ENCODE measurements at places on chromosomes 7 and 10.

- no peak for DNase-seq
- H3K4me1 ChIP-seq, result no peaks in the 10 kb centered on the region
- H3K4me3 ChIP-seq, result no peak overlapping the region
- no peaks in the 10 kb centered on the region for H3K27me3 ChIP-seq
- H3K27ac ChIP-seq, result no peak overlapping the region
These were observed 27.9 kb downstream of the RALA start for GRCh38 chr7:39651265-39651664.

GRCh38 chr7:44693641-44694313 lies 54.9 kb upstream of the ZMIZ2 start:
- no peak overlapping the region for H3K27ac ChIP-seq
- H3K36me3 ChIP-seq, result peaks cover 7% of the 10 kb centered on the region
- no peaks in the 10 kb centered on the region for H3K27me3 ChIP-seq
- no peak for DNase-seq

DNA sequence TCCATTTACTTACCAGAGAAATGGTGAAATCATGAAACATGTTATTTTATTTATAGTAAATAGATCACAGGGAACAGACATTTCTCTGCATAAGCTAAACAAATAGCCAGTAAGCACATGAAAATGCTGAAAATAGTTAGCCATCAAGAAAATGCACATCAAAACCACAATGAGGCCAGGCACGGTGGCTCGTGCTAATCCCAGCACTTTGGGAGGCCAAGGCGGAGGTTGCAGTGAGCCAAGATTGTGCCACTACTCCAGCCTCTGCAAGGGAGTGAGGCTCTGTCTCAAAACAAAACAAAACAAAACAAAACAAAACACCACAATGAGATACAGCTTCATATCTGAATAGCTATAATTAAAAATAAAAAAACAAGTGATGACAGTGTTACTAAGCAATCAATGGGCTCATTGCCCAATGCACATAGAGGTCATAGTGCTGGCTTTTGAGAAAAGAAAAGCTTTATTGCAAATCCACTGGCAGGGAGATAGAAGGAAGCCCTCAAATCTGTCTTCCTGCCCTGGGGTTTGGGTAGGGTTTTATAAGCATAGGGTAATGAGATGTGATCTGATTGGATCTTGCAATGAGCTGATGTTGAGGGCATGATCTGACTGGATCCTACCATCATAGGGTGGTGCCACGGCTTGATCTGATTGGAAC lies 16.2 kb downstream of the CSTF2T start:
- H3K4me3 ChIP-seq, result no peak overlapping the region
- no peak for DNase-seq
- no peak overlapping the region for H3K27ac ChIP-seq
- no peaks in the 10 kb centered on the region for H3K27me3 ChIP-seq

DNA sequence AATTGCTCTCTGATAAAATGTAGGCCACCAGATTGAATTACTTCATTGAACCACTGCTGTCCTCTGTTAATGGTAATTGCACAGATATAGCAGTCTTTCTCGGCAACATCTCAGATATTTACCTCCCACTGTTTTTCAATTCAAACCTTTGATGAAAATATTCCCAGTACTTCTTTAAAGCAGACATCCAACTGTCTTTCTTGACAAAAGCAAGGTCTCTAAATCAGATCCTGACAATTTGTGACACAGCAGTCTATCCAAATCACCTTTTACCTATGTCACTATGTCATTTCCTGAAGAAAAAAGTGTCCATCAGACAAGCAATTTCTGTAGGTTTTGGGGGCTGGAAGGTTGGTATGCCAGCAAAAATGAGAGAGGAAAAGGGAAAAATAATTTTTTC lies 555.7 kb downstream of the AUTS2 start:
- H3K27me3 ChIP-seq, result no peaks in the 10 kb centered on the region
- no peak for DNase-seq
- no peak overlapping the region for H3K4me3 ChIP-seq
- no peak overlapping the region for H3K27ac ChIP-seq

- H3K27me3 ChIP-seq, result no peaks in the 10 kb centered on the region
- no peaks in the 10 kb centered on the region for H3K4me1 ChIP-seq
- no peak overlapping the region for H3K27ac ChIP-seq
- no peak overlapping the region for H3K4me3 ChIP-seq
- no peaks in the 10 kb centered on the region for H3K36me3 ChIP-seq
These were observed 57.4 kb upstream of the EBF3 start for GRCh38 chr10:130021383-130021950.

DNA sequence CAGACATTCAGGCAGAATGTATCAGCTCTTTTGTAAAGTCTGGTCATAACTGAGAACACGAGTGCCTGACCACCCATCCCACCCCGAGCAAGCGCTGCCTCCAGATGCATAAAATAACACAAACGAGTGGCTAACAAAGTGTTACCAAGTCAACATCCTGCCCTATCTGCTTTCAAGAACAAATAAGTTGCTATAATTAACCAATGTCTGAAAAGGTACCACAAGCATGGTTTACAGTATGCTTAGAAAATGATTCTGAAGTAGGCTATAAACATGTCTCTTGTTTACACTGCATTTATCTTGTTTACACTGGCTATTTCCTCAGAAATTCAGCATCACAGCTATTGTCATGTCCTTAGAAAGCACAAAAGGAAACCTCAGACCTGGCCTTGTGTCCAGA lies 49.5 kb downstream of the PIK3AP1 start:
- H3K27ac ChIP-seq, result no peak overlapping the region
- no peaks in the 10 kb centered on the region for H3K4me1 ChIP-seq
- no peaks in the 10 kb centered on the region for H3K27me3 ChIP-seq
- H3K36me3 ChIP-seq, result no peaks in the 10 kb centered on the region

DNA sequence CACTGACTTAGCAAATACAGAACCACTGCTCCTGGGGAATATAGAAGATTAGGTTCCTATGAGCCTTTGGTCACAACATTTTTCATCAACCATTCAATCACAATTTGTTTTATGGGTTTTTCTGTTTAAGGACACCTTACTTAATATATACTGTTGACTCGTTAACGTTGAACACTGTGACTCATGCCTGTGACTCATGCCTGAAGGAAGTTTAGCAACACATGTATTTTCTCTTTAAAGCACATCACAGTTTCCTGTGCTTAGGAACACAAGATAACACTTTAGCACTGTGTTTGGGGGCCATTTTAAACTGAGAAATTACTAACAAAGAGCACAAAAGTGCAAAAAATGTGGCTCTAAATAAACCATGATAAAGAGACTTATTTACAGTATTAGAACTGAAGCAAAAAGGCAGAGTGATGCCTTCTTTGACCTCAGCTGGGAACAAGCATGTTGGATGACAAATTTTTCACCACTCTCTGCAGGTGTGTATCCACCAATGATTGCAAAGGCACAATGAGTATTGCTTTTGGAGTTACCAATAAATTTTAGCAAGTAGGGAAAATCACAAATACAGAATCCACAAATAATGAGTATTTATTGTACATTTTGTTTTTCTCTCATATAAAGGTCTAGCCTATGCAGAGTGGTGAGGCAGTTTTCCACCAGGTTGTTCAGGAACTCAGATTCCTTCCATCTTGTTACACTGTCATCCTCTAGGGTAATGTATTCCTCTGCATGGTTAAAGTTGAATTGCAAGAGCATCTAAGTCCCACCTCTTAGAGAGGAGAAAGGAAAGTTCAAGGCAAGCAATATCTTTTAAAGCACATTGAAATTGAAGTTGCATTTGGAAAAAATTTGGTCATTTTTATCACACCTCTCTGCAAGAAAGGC lies 7.3 kb downstream of the FGFBP3 start:
- no peaks in the 10 kb centered on the region for H3K27me3 ChIP-seq
- H3K4me1 ChIP-seq, result peaks cover 14% of the 10 kb centered on the region
- DNase-seq, result no peak
- no peak overlapping the region for H3K4me3 ChIP-seq
- peak overlapping the region; percentile 28 for H3K27ac ChIP-seq
- peaks cover 8% of the 10 kb centered on the region for H3K36me3 ChIP-seq

All from GM23338 (cell line).